ENCODE measurements at places on chromosomes 11 and 22.

DNA sequence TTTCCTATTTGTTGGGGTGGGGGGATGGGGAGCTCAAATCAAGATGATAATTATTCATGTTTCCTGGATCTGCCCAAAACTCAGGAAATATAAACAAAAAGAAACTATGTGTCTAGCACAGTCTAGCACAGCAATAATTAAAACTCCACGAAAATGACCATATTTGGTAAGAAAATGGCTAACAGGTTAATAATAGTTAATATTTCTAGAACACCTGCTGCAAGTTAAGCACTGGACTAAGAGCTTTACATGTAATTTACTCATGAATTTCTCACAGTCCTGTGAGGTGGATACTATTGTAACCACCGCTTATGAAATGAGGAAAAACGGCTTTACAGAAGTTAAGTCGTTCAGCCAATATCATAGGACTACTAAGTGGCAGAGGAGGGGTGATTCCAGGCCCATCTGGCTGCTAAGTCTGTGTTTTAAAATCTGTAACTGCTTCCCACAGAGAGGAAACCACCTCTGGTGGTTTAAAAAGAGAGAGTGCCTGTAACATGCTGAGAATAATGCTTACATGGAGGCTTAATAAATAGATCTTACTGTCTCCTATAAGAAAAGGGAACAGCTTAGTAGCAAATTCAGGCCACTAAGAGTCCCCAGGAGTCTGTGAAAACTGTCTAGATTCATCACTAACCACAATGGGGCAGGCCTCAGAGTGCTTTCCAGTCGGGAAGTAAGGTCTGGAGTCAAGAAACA, 11.0 kb upstream of the AMOTL1 start:
- H3K27me3 ChIP-seq, result no peaks in the 10 kb centered on the region
- H3K27ac ChIP-seq, result no peak overlapping the region
- DNase-seq, result no peak
- no peaks in the 10 kb centered on the region for H3K36me3 ChIP-seq

- H3K4me1 ChIP-seq, result no peaks in the 10 kb centered on the region
- H3K36me3 ChIP-seq, result no peaks in the 10 kb centered on the region
- no peak overlapping the region for H3K4me3 ChIP-seq
- no peak for DNase-seq
Observed at GRCh38 chr11:47592970-47593369, 1.2 kb downstream of the C1QTNF4 start.

DNA sequence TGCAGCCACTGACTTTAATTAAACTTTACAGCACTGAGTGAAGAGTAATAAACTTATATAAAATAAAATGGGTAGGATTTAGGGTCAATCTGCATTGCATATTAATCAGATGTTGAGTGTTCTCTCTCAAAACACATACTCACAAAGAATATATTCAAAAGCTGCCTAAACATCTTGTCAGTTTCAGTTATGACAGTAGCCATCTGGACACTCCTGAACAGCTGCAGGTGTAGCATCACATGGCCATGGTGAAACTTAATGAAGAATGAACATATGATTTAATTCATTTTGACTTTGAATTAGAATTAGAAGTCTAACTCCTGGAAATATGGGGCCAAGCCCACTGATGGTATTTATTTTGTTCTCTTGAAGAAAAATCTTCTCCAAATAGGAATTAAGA, 684.3 kb upstream of the RAG2 start:
- H3K36me3 ChIP-seq, result no peaks in the 10 kb centered on the region
- no peak for DNase-seq
- no peaks in the 10 kb centered on the region for H3K4me1 ChIP-seq
- H3K27me3 ChIP-seq, result no peaks in the 10 kb centered on the region

- H3K27me3 ChIP-seq, result no peaks in the 10 kb centered on the region
- H3K4me3 ChIP-seq, result no peak overlapping the region
Observed at GRCh38 chr11:14668731-14669301, 25.2 kb downstream of the PDE3B start.

GRCh38 chr22:37486224-37486845, at the start of gene MFNG:
Gene MFNG, minus strand, starts transcription at chr22:37486384. Its CDS starts 207 bp downstream, at chr22:37486177.
- peak; percentile 24 for DNase-seq
- peaks cover 3% of the 10 kb centered on the region for H3K4me1 ChIP-seq
- no peaks in the 10 kb centered on the region for H3K36me3 ChIP-seq
- peak within 1 kb of the TSS; percentile 21 for H3K27ac ChIP-seq
- H3K27me3 ChIP-seq, result no peaks in the 10 kb centered on the region

DNA sequence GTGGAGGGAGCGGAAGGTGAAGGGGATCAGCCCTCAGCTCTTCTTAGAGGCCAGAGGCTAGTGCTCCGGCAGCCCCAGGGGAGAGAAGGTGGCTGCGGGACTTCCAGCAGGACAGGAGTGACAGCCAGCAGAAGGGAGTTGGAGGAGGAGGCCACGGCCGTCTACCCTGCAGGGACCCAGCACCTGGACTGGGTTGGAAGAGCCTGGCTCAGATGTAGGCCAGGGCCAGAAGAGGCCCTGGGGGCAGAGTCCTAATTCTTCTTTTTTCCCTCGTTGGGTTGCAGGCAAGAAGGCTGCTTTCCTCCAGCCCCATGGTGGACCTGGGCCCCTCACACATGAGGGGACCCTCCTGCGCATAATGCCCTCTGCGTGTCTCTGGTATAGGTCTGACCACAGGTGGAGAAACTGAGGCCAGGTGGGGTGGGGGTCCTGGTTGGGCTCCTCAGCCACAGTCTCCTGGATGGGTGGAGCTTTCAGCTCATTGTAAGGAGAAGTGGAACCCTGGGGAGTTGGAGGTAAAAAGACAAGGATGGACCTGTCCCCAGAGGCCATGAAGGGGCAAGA, 2.3 kb upstream of the MCAM start:
- H3K4me1 ChIP-seq, result no peaks in the 10 kb centered on the region
- peak overlapping the region; percentile 81 for H3K27ac ChIP-seq
- DNase-seq, result no peak
- peaks cover 7% of the 10 kb centered on the region for H3K27me3 ChIP-seq
- H3K36me3 ChIP-seq, result no peaks in the 10 kb centered on the region
- H3K4me3 ChIP-seq, result no peak overlapping the region
